ENCODE measurements at places on chromosomes 3 and 15. TPM values are rescaled to one million over a fixed set of nuclear protein-coding genes. Genes with fewer than 3 reads are reported as not detected.

The EPHA6 gene
- total RNA-seq = 0.26 TPM

The HTR3E gene
- total RNA-seq = not detected

The NR2E3 gene
- total RNA-seq = 0.09 TPM

The SPG11 gene
- 92.3 TPM for total RNA-seq

The LMAN1L gene
- not detected for total RNA-seq

The LYZL4 gene
- total RNA-seq = not detected

The SLC28A2 gene
- total RNA-seq = not detected

The HYAL1 gene
- total RNA-seq = 2.7 TPM

The CPNE9 gene
- not detected for total RNA-seq

The HGD gene
- total RNA-seq = 0.32 TPM

The SCN11A gene
- total RNA-seq = not detected

The ZNF860 gene
- total RNA-seq = 0.32 TPM

The DNAH1 gene
- 4.8 TPM for total RNA-seq

The CPA3 gene
- total RNA-seq = not detected

The CORO2B gene
- 10.1 TPM for total RNA-seq

The FEZF2 gene
- total RNA-seq = not detected

The EIF1B gene
- total RNA-seq = 9.6 TPM

The SAMD7 gene
- not detected for total RNA-seq

The ARPC4 gene
- 168 TPM for total RNA-seq

The CAND2 gene
- 5.0 TPM for total RNA-seq

The STRIT1 gene
- not detected for total RNA-seq

The FAM43A gene
- total RNA-seq = 15.5 TPM

The CX3CR1 gene
- not detected for total RNA-seq

The ACSBG1 gene
- total RNA-seq = not detected

Measured in bronchial smooth muscle cell (primary cell).